ENCODE measurements at places on chromosomes 1 and 21.

DNA sequence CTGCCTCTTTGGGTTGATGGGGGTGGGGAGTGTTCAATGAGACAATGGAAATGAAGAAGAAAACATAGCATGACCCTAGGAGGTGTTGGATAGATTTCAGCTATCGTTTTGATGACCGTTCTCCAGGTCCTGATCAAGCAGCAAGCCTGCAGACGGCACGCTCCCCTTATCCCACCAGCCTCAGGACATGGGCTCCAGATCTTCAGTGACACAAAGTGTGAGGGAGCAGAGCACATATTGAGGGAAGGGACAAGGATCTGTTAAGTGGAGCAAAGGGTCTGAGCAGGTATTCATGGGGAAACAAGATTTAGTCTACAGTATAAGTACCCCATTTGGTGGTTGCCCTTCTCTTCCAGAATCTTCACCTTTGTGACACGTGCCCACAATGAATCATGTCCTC, 4.7 kb downstream of the SPRR5 start:
- no peaks in the 10 kb centered on the region for H3K36me3 ChIP-seq
- no peaks in the 10 kb centered on the region for H3K27me3 ChIP-seq
- H3K27ac ChIP-seq, result no peak overlapping the region
- H3K4me1 ChIP-seq, result no peaks in the 10 kb centered on the region
- no peak overlapping the region for H3K4me3 ChIP-seq
- DNase-seq, result no peak

GRCh38 chr1:155334962-155335361, 14.3 kb downstream of the RUSC1 start:
- H3K4me1 ChIP-seq, result no peaks in the 10 kb centered on the region
- no peak overlapping the region for H3K4me3 ChIP-seq
- peaks cover 35% of the 10 kb centered on the region for H3K36me3 ChIP-seq
- H3K27ac ChIP-seq, result no peak overlapping the region
- DNase-seq, result no peak

GRCh38 chr1:47711848-47712492, 274.1 kb downstream of the FOXD2 start:
- no peaks in the 10 kb centered on the region for H3K36me3 ChIP-seq
- H3K27me3 ChIP-seq, result peaks cover 60% of the 10 kb centered on the region
- no peaks in the 10 kb centered on the region for H3K4me1 ChIP-seq
- no peak overlapping the region for H3K27ac ChIP-seq

- DNase-seq, result no peak
- no peak overlapping the region for H3K4me3 ChIP-seq
- H3K27me3 ChIP-seq, result no peaks in the 10 kb centered on the region
- no peak overlapping the region for H3K27ac ChIP-seq
- H3K36me3 ChIP-seq, result peaks cover 30% of the 10 kb centered on the region
- H3K4me1 ChIP-seq, result peaks cover 20% of the 10 kb centered on the region
Measured at GRCh38 chr1:22118291-22118992, 24.5 kb downstream of the WNT4 start.

DNA sequence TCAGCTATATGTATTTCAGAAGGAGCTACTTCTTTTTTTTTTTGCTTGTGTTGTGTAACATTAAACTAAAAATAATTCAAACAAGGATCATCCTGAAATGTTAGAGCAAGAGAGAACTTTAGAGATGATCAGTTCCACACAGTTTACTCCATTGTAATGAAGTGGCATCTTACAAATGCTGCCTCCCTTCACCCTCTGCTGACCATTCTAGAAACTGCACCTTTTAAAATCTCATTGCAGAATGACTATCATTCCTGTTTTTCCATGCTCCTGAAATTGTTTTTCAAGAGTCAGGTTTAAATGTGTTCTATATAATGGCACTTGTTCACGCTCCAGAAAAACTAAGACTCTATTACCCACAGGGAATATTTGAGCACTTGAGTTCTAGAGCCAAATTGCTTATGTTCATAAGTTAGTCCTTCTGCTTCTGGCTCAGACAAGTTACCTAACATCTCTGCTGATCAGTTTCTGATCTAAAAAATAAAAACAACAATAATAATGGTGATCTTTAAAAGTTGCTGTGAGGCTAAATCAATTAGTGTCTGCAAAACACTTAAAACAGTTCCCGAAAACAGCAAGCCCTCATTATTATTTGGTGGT, 21.5 kb upstream of the SLC44A5 start:
- peak; percentile 23 for DNase-seq
- no peaks in the 10 kb centered on the region for H3K36me3 ChIP-seq
- no peak overlapping the region for H3K4me3 ChIP-seq
- no peaks in the 10 kb centered on the region for H3K4me1 ChIP-seq

GRCh38 chr1:231940701-231941100, 314.1 kb downstream of the DISC1 start:
- no peak overlapping the region for H3K4me3 ChIP-seq
- H3K4me1 ChIP-seq, result no peaks in the 10 kb centered on the region
- H3K36me3 ChIP-seq, result no peaks in the 10 kb centered on the region
- H3K27ac ChIP-seq, result no peak overlapping the region
- H3K27me3 ChIP-seq, result no peaks in the 10 kb centered on the region
- no peak for DNase-seq

- H3K36me3 ChIP-seq, result peaks cover 17% of the 10 kb centered on the region
- peak; percentile 22 for DNase-seq
- peak overlapping the region; percentile 79 for H3K27ac ChIP-seq
- H3K4me3 ChIP-seq, result peak overlapping the region; percentile 98
Measured at GRCh38 chr1:58782178-58783089, 1.4 kb downstream of the JUN start.

DNA sequence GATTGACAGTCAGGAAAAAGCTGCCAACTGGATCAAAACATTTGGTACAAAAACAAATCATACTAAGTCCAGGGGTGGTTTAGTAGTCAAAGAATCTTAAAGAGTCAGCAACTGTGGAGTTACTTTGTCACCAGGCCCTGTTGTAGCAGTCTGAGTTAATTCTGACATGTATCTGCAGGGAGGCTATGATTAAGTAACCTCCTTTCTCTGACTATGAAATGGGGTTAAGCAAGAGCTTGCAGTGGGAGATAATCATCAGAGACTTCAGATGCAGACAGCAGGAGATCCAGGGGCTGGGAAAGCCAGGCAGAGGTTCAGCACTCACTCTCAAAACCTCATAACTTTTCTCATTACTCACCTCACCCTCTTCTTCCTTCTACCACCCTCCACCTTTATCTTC, 99.2 kb upstream of the BTG3 start:
- no peaks in the 10 kb centered on the region for H3K4me1 ChIP-seq
- no peak overlapping the region for H3K4me3 ChIP-seq
- H3K27me3 ChIP-seq, result no peaks in the 10 kb centered on the region
- no peak overlapping the region for H3K27ac ChIP-seq
- H3K36me3 ChIP-seq, result no peaks in the 10 kb centered on the region

DNA sequence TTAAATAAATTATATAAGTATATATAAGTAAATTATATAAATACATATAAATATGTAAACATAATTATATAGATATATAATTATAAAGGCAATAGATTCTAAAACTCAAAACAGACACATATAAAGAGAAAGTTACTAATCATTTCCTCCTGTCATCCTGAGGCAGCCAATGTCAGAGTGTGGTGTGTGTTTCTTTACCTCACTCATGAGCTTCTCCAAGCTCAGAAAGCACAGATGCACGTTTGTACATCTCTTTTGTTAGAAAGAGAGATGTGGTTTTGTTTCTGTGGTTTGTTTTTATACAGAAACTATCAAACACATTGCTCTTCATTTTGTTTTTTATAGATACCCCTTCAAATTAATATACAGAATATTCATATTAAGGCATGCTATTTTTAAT, 594.8 kb downstream of the USP25 start:
- H3K4me1 ChIP-seq, result no peaks in the 10 kb centered on the region
- H3K4me3 ChIP-seq, result no peak overlapping the region
- no peak for DNase-seq
- no peak overlapping the region for H3K27ac ChIP-seq
- H3K27me3 ChIP-seq, result no peaks in the 10 kb centered on the region

DNA sequence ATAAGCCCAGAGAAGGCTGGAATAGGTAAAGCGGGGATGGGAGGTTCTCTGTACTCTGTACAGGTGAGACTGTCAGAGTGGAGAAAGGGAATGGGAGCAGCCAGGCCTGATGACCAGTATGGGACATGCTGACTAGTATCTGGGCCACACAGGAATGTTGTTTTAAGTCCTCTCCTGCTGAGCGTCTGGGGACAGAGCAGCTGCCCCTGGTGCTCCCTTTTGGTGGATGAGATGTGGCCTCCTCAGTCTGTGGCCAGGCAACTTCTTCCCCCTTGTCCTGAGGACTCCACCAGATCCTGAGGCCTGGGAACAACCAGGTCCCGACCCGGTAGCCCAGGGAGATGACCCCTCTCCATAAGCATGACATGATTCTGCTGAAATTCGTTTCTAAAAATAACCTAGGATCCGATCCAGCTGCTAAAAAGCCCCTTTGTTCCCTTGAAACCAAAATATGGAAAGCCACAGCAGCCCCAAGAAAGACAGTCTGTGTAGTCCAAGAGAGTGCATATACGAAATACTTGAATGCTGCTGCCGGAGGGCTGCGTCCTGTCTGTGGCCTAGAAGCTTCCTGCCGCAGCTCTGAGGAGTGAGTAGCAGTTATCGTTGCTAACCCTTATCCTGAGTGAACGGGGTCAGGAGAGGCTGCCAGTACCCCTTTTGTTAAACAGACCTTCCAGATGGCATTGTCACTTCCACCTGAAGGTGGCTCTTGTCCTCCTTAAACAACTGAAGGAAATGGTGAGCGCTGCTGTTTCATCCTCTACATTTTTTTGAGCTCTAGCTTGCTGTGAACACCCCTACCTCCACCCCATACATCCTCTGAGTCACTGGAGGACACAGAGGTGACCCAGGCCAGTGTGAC, 47.1 kb downstream of the ATP2B4 start:
- peak overlapping the region; percentile 88 for H3K27ac ChIP-seq
- peak; percentile 97 for DNase-seq
- no peaks in the 10 kb centered on the region for H3K27me3 ChIP-seq
- H3K4me1 ChIP-seq, result peaks cover 41% of the 10 kb centered on the region
- H3K4me3 ChIP-seq, result no peak overlapping the region

DNA sequence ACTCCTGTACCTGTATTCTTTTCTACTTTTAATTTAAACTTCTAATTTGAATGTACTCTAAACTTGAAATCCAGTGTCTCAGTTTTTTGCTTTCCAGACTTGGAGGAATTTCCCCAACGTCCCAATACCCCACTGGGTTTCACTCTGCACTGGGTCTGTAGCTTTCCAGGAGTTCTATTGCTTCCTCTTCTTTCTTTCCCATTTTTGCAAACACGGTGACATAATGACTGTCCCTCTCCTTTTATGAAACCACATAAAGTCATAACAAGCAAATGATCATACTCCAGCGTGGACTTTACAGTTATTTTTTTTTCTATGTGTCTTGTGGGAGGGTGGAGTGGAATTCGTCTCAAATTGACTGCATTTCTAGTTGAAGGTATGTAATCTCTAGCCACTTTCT, 97.1 kb downstream of the FASLG start:
- no peak for DNase-seq
- H3K36me3 ChIP-seq, result no peaks in the 10 kb centered on the region
- no peaks in the 10 kb centered on the region for H3K4me1 ChIP-seq
- H3K27ac ChIP-seq, result no peak overlapping the region

GRCh38 chr1:18913065-18913835, 10.9 kb upstream of the ALDH4A1 start:
- peaks cover 33% of the 10 kb centered on the region for H3K36me3 ChIP-seq
- H3K27me3 ChIP-seq, result no peaks in the 10 kb centered on the region
- peak overlapping the region; percentile 11 for H3K27ac ChIP-seq
- no peak overlapping the region for H3K4me3 ChIP-seq
- peak; percentile 82 for DNase-seq

DNA sequence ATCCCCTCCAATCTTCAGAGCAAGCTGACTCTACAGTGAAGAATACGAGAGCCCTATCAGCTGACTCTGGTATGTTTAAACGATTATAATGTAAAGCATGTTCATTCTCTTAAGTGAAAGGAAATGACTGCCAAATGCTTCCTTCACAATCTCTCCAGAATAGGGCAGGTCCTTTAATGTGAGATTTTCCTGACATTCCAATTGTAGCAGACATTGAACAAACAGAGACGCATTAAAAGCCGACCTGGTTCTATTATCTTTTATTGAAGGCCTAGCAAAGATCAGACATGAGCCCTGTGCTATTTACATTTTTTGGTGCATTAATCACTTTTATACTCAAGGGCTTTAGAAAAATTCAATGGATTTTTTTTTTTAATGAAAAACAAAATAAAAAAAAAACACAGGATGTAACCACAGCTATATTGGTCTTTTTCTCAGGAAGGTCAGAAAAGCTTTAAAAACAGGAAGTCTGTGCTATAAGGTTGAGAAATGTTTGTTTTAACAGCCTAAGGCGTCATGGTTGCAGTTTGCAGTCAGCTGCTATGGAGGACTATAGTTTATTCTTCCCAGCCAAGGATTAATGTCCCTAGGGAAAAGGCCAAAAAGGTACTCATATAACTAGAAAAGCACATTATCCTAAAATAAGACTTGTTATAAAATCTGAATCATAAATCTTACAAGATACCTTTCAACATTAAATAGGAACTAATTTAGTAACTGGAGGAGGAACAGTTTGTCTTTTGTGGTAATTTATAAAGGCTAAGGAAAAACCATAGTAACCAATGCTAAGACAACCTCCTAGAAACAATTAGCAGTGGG, 104.8 kb downstream of the RERE start:
- peak overlapping the region; percentile 64 for H3K27ac ChIP-seq
- H3K4me1 ChIP-seq, result peaks cover 8% of the 10 kb centered on the region
- DNase-seq, result peak; percentile 96
- H3K36me3 ChIP-seq, result no peaks in the 10 kb centered on the region

DNA sequence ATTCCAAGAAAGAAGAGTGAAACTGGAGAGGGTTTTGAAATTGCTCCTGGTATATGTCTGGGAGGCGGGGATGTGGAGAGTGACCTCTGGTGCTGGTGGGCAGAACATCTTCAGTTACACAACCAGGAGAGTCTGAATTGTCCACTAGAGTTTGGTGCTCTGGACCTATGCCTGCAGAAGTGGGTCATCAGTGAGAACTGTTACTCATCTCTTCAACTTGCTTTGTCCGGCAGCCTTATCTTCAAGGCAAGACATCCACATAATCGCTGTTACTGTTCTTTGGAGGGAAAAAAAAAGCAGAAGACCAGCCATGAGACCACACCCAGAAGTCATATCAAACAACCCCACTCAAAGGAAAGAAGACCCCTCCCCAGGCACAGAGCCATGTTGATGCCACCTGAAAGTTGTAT, 14.9 kb downstream of the SH2D1B start:
- no peak overlapping the region for H3K4me3 ChIP-seq
- H3K4me1 ChIP-seq, result no peaks in the 10 kb centered on the region
- H3K27me3 ChIP-seq, result peaks cover 37% of the 10 kb centered on the region
- no peaks in the 10 kb centered on the region for H3K36me3 ChIP-seq
- no peak for DNase-seq

Measured in IMR-90 (cell line).